ENCODE measurements at places on chromosomes 12 and 14.

DNA sequence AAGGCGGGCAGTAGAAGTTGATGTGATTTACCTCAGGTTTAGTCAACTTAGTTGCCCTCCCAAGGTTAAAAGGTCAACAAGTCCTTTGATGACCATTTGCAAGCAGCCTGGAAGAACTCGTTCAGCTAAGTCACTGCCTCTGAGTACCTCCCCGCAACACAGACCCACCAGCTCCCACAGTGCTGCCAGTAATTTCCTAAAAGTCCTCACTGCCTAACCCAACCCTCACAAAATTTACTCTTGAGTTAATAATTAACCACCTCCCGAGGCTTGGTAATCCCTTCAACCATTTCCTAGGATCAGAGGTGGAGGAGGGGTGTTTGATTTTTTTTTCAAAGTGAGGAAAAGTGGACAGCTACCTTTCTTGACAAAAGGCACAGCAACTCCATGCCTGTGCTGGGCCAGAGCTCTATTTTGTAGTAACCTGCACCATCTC is 55.8 kb downstream of the MAP3K9 start:
- DNase-seq: no peak

DNA sequence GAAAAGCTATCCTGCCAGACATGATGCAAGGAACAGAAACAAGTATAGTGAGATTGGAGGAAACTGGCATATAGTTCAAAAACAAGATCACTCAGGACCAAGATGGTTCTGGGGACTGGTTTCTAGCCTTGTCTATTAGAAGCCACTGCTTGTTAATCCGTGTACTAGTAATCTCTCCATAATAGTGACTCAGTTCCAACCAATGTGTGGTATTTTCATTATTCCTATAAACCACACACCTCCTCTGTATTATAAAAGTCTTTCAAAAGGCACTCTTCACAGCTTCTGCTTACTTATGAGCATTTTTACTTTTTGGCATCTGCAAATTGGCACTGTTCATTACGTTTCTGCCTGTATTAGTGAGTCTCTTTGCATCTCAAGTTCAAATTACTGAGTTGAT is 140.3 kb downstream of the SLC6A15 start:
- no peak for DNase-seq

GRCh38 chr14:100538351-100539002 is 48.7 kb downstream of the BEGAIN start:
- DNase-seq: peak; percentile 29

DNA sequence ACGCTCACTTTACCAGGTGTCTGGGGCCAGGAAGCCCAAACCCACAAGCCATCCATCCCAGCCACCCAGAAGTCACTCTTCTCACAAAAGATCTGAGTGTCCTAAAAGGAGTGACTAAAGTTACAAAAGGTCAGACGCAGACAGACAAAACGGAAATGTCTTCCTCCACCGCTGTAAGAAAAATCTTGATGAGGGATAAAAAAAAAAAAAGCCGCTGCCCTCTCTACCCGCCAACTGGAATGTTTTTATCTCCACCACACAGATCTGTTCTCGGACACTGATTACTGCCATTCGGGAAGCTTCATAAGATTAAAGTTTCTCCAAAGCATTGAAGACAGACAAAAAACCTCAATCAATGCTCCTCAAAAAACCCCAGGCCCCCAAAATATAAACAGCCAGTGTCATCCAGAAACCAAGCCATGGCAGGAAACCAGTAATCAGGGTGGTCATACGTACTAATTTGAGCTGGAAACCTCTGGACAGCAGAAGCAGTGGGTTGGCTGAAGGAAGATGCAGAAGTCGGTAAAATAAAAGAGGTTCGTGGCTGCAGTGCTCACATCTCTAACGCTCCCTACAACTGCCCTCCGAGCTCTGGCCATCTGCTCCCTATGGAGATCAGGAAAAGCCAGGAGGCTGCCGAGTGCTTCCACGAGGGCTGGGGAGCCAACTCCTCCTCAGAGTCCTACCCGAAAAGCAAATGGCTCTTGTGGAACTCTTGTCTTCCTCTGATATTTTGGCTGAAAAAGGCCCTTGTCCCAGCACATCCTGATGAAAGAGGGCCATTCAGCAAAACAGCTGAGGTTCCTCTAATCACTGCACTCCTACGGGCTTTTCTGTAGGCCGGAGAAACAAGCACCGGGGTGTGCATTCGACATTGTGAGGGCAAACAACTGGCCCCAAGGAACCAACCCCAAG is 30.3 kb downstream of the SSH1 start:
- DNase-seq: peak; percentile 43

DNA sequence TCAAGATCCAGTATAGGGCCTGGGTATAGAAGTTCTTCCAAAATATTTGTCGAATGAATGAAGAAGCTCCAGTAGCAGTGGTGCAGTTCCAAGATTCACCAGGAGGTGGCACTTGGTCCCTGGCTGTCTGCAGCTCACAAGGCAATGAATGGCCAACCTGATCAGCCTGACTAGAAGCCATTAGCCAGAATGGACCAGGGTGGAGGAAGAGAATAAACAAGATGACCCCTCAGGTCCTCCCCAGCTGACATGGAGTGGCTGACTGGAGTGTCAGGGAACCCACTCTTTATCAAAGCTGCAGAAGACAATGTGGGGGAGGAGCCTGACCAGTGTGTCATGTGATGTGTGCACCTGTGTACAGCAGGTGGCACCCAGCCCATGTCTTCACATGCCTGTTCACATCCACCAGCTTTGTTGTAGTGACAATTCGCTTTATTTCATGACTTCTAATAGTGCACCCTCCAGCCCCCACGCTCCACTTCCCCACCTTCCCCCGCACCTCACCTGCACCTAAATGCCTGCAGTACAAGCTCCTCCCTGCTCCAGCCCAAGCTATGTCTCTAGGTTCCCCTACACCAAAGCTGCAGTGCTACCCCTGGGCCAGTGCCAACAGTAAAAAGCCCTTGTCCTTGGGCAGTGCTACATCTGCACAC is 3.0 kb downstream of the LTBP2 start:
- peak; percentile 79 for DNase-seq

DNA sequence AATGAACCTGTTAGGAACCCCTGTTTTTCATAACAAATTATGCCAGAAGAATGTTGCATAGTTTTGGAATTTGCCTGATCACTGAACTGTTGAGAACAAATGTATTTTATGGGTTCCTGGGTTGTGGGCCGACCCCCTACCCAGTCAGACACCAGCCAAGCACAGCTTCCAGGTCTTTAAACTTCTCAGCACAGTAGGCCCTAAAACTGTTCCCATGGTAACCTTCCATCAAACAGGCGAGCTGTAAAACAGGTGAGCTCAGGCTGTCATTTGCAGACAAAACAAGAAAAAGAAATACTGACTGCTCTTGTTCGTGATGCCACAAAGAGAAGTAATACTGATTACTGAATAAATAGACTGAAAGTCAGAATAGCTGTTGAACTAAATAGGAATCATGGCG is 147.0 kb downstream of the PTPRO start:
- no peak for DNase-seq
